ENCODE measurements at places on chromosomes 3 and 15.

DNA sequence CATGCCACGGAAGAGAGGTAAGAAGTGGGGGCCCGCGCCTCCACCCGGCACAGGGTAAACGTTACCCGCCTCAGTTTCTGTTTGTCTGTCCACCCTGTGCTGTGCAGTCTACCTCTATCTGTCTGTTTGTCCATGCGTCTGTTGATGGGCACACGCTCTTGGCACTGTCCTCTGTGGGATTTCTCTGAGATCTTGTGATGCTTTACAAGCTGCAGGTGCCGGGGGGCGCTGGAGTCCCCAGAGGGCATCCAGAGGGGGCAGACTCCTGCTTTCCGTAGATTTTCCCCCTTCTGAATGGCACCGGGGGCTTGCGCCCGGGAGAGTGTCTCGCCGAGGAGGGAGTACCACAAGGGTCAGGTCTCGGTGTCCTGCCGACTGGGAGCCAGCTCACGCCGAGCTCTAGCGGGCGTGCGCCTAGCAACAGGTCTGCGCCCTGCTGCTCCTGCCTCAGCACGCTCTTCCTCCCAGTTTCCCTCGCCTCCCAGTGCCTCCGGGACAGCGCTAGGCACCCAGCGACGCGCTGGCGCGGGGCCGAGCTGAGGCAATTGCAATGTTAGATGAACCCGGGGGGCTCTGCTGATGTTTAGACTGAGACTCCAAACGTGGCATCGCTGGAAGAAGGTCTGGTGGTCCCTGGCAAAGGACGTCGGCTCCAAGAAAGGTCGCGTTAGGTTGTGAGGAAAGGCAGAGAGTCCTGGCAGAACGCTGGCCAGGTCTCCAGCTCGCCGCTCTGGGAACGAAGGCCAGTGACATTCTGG is 667 bp downstream of the CEMIP start:
- no peak for DNase-seq

GRCh38 chr3:9994086-9994844 is 7.6 kb upstream of the EMC3 start:
- no peak for DNase-seq

DNA sequence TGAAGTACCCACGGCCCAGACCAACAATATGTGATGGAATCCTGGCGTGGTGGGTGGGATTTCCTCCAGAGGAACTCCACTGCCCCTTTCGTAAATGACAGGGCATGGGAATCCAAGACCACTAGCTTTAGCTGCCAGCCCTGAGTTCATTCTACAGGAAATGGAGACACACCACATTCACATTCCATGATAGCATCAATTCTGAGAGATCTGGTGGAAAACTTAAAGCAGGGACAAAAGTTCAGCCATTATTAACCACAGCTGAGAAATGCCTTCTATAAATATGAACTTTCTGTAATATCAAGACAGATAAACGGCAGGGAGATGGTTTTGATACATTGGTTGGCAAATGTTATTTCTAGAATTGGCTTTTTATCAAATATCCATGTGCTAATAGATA is 98.2 kb downstream of the FBN1 start:
- no peak for DNase-seq

- peak; percentile 84 for DNase-seq
These were observed at the start of gene EFCAB12 for GRCh38 chr3:129428376-129429079. EFCAB12 (minus strand) TSS chr3:129428636; CDS start chr3:129428488, 148 bp downstream.

DNA sequence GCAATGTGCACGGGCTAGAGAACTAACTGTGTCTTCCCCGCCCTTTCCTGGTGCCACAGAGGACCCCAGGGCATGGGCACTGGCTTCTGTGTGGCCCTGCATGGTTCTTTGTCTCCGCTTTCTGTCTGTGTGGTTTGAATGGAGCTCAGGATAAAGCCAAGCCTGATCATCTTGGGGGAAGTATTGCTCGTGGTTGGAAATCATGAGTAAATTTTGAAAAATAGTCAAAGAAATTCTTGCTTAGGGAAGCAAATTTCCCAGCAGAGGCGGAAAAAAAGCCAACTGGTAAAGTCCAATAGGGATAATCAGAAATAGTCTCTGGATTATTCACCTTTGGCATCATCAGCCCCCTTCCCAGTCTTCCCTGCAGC is 55.4 kb downstream of the MAGEF1 start:
- DNase-seq = no peak

GRCh38 chr3:128546646-128547045 is 53.6 kb upstream of the GATA2 start:
- no peak for DNase-seq

Measured in NCI-H2029 (cell line).